ENCODE measurements at places on chromosomes 6 and 20. TPM values are rescaled to one million over a fixed set of nuclear protein-coding genes. Genes with fewer than 3 reads are reported as not detected.

TXLNB gene
- 3.4 TPM for total RNA-seq

ASIP gene
- not detected for total RNA-seq

DNA sequence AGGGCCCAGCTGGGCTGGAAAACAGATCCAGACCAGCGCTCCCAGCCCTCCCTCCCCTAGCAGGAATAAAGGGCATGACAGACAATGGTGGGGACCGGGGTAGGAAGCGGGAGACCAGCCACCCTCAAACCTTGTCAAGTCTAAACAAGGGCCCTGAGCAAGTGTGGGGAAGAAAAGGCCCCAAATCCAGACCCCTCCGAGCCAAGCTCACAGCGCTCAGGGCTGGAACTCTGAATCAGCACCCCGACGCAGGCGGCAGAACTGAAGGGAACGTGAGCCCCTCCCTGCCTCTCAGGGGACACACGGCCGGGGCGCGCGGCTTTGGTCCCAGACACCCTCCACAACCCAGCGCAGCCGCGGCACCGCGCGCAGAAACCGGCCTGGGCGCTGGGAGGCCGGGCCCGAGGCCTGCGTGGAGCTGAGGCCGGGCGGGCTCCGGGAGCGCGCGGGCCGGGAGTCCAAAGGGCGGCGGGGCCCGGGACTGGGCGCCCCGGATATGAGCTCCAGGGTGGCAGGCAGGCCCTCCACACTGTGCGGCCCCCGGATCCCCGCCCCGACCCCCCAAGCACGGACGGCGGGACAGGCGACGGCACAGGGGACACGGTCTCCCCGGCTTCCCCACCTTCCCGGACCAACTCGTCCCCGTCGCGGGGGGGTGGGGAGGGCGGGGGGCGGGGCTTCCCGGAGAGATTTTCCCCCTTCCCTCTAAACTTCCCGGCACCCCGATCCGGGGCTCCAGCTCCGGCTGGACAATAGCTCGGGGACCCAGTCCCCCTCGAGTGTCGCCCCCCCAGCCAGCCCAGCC is 641 bp downstream of the TEAD3 start:
- H3K4me1 ChIP-seq: no peaks in the 10 kb centered on the region
- no peaks in the 10 kb centered on the region for H3K27me3 ChIP-seq
- no peaks in the 10 kb centered on the region for H3K36me3 ChIP-seq
- peak overlapping the region; percentile 95 for H3K4me3 ChIP-seq
- H3K27ac ChIP-seq: peak overlapping the region; percentile 87
- no peak for DNase-seq

PCSK2 gene
- not detected for total RNA-seq
